NCI-H1417 (cell line): ENCODE measurements at places on chromosomes 12 and 14.

DNA sequence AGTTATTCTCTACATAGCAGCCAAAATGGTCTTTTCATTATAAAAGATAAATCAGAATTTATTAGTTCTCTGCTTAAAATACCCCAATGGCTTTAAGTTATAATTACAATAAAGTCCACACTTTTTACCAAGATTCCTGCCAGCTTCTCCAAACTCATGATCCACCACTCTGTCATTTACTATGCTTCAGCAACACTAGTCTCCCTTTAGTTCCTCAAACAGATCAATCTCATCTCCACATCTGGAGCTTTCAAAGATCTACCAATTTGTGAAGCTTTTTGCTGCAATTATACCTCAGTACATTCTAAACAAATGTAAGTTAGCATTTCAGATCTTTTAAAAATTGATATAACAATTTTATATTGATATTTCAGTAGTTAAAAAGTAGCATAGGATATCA is 24.9 kb downstream of the CATSPERB start:
- DNase-seq, result no peak

DNA sequence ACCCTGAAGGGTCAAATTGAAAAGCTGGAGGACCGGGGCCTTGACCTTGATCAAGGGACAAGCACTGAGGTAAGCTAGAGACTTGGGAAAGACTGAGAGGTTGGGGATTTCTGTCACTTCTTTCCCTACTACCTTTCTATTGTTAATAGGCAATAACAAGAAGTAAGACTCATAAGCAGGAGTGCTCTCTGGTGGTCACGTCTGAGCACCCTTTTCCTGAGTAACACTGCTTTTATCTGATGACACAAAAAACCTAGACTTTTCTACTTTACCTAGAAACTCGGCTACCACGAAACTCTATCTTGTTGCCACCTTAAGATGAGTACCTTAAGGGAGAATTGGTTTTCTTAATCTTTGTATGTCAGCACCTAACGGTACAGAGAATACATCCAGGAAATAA is 35.5 kb upstream of the PPFIBP1 start:
- no peak for DNase-seq

- no peak for DNase-seq
These were observed 433.9 kb downstream of the PCNX1 start for GRCh38 chr14:71341156-71341555.

- DNase-seq, result no peak
These were observed 124.4 kb downstream of the TPH2 start for GRCh38 chr12:72063073-72063472.

DNA sequence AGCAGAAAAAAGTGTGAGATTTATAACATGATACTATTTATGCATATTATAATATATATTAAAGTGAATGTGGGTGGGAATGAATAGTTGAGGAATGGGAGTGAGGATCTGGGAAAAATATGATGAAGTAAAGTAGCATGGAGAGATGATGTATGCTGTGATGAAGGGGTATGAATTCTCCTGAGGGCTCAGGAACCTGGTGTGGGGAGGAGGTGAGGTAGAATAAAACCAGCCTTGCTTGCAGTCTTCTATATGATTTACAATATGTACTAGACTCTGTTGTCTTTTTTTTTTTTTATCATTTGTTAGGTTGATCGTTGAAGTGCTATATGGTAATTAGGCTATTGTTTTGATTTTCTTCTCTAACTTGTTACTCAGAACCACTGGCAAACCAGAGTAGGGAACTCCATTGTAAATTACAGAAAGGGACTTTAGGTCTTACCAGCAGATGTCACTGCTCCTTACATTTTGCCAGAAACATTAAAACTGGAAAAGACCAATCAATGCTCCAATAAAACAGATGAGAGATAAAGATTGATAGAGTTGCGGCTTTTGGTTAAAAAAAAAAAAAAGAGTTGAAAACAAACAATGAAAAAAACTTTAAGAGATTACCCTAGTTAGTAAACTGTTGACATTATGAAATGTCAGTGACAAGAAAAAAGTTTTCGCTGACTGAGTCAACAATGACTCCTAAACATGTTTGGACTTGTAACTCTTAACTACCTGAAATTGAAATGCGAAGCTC is 39.9 kb downstream of the ATL1 start:
- no peak for DNase-seq

- peak; percentile 26 for DNase-seq
These were observed 3.5 kb downstream of the CDKN1B start for GRCh38 chr12:12720672-12721161.
